AG04450 (cell line): ENCODE measurements at places on chromosomes 1 and 21. TPM values are rescaled to one million over a fixed set of nuclear protein-coding genes. Genes with fewer than 3 reads are reported as not detected.

DNA sequence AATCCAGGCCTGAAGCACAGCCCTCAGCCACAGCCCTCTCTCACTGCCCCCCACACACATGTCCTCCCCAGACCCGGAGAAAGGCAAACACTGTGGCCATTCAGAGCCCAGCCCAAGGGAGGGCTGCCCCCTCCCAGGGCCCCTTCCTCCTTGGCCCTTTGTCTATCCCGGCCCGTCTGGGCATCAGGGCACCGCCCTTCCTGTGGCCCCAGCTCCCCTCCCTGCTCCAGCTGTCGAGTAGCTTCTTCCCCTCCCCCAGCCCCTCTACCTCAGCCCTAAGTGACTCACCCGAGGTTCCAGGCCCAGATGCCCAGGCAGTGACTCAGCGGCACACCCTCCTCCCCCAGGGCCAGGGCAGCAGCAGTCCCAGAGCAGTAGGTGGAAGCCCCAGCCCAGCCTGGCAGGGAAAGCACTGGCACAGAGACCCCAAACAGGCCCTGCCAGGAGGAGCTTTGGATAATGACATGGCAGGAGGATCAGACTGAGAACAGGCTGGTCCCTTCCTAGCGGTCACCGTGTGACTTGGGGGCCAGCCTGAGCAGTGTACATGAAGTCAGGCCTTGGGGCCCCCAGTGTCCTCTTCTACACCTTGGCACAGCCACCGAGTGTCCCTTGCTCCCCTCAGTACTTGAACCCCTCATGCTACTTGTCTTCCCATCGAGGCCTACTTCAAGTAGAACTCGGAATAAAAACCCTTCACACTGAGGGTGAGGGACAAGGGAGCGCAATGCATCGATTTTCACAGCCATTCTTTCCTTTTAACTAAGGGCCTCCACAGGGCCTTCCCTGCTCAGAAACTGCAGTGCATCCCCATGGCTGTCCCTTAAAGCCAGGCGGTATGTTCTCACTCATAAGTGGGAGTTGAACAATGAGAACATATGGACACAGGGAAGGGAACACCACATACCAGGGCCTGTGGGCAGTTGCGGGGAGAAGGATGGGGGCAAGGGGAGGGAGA lies 1.0 kb upstream of the S100A2 start:
- DNase-seq: peak; percentile 98

DNA sequence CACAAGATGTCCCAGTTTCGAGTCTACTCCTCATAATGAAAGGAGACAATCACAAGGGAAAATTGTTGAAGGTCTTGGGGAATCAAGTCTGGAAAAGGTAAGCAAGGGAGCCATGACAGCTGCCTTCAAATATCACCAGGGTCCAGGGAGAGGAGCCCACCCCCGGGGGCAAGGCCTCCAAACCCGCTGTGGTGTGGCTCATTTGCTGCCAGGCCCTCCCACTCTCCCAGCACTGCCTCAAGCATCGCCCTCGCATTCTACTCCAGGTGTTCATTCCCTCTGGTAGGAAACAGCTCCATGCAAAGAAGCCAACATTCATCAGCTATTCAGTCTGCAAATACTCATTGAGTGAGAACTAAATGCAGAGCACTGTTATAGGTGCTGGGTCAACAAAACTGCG lies 8.6 kb downstream of the S100A9 start:
- DNase-seq: no peak

- no peak for DNase-seq
Measured at GRCh38 chr1:164310166-164310565, 248.8 kb upstream of the PBX1 start.

MTFR1L gene
- 65.8 and 68.6 TPM in 2 replicates for polyA plus RNA-seq

GRCh38 chr1:37561133-37562132 lies 4.7 kb downstream of the DNALI1 start:
- DNase-seq: no peak
